H54 (cell line): ENCODE measurements at places on chromosomes 1 and 21.
A peak's percentile ranks its signal among the peaks of the same experiment; 100 is the strongest.

DNA sequence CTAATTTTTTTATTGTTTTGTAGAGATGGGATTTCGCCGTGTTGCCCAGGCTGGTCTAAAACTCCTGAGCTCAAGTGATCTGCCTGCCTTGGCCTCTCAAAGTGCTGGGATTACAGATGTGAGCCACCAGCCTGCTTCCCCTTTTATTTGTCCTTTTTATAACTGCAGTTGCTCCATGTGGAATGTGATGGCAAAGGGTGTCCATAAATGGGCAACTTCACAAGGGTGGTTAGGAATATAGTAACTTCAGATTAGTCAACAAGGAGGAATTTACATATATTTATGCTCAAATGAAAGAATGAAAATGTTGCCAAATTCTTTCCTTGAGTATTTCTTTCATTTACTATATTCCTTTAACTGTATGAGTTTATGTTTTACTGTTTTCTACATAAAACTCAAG lies 182.9 kb downstream of the BACH1 start:
- DNase-seq = no peak

GRCh38 chr1:63261736-63262458 lies 60.5 kb upstream of the FOXD3 start:
- DNase-seq = no peak

DNA sequence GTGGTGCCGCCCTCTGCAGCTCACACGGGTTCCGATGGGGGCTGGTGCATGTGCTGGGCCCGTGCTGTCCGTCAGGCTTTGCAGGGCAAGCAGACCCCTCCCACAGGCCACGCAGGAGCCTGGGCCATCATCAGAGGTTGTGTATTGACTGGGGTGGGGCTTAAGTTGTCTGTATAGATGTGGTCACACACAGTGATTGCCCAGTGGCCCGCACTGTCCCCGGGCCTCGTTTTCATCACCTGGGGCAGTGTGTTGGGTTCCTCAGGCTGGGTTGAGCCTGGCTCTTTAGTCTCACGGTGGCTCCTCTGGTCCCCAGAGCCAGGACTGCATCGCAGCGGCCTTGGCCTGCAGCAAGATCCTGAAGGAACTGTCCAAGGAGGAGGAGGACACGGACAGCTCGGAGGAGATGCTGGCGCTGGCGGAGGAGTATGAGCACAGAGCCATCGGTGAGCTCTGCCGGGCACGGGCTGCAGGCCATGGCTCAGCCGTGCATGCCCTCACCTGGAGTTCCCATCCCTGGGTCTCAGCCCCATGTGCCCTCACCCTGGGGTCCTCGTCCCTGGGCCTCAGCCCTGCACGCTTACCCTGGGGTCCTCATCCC lies 44.1 kb downstream of the TRPM2 start:
- DNase-seq = no peak

GRCh38 chr1:51541313-51542050 lies 22.4 kb upstream of the EPS15 start:
- DNase-seq = no peak

GRCh38 chr1:18945401-18945849 lies 11.1 kb downstream of the IFFO2 start:
- DNase-seq = no peak

GRCh38 chr1:53246261-53247134 lies 8.2 kb upstream of the MAGOH start:
- DNase-seq = no peak

DNA sequence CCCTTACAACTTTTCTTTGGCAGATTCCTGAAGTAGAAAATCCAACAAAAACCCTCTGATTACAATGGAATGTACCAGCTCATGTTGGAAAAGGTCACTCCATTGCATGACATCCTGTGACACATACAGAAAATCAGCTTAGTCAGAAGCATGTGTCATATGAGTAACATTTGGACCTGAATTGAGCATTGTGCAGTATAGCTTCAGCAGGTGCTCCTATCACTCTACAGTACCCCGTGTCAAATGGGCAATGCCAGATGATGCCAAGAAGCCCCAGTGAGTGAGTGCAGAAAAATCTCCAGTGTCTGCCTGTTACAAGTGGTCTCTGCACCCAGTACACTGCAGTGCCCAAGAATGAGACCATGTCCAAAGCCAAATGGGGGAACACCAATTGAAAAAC lies 129.7 kb upstream of the RUNX1 start:
- DNase-seq = no peak

GRCh38 chr1:3597599-3597964 lies 13.7 kb downstream of the MEGF6 start:
- no peak for DNase-seq

GRCh38 chr1:56466538-56466937 lies 112.8 kb downstream of the PLPP3 start:
- DNase-seq = no peak

GRCh38 chr1:222852326-222852725 lies 37.5 kb downstream of the DISP1 start:
- no peak for DNase-seq

- DNase-seq = no peak
These were observed 11.9 kb downstream of the STX6 start for GRCh38 chr1:181010789-181011188.

DNA sequence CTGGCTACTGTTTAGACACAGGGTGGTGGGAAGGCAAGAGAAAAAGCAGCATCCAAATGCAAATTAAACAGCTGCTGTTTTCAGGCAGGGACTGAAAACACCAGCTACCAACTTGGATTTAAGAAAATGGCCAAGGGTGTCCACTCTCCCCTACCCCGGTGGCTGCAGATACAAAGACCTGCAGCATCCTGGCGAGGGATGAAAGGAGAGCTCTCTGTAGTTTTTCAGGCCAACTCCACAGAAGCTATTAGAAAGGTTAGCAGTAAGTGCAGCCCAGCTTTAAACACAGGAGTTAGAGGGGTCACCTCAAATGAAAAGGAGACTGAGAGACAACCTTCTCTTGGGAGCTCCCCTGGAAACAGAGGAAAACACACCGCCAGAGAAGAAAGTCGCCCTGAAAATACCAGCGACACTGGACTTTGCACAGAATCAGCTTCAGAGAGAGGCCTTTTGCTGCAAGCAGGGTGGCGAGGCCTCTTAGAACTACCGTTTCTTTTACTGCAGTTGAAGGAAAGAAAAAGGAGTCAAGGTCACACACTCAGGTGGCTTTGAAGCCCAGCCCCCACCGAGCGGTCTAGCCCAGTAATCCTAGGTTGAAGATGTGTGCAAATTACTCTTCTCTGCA lies 74.4 kb upstream of the TIAM1 start:
- DNase-seq = no peak

DNA sequence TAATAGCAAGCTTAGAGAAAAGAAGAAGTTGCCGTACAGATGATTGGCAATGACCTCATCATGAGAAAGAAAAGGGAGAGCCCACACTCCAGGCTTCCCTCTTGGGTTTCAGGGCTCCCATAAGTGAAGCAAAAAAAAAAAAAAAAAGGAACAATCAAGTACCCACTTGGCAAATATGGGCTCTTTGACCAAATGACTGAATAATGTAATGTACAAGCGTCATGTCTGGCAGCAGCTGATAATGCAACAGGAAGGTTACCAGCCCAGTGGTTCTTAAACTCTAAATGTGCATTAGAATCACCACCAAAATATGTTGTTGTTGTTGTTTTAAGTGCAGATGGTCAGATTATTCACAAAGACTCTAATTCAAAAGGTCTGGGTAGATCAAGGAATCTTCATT lies 13.5 kb downstream of the TNFSF4 start:
- DNase-seq = no peak

- no peak for DNase-seq
These were observed 41.7 kb downstream of the LRP8 start for GRCh38 chr1:53285969-53286760.

DNA sequence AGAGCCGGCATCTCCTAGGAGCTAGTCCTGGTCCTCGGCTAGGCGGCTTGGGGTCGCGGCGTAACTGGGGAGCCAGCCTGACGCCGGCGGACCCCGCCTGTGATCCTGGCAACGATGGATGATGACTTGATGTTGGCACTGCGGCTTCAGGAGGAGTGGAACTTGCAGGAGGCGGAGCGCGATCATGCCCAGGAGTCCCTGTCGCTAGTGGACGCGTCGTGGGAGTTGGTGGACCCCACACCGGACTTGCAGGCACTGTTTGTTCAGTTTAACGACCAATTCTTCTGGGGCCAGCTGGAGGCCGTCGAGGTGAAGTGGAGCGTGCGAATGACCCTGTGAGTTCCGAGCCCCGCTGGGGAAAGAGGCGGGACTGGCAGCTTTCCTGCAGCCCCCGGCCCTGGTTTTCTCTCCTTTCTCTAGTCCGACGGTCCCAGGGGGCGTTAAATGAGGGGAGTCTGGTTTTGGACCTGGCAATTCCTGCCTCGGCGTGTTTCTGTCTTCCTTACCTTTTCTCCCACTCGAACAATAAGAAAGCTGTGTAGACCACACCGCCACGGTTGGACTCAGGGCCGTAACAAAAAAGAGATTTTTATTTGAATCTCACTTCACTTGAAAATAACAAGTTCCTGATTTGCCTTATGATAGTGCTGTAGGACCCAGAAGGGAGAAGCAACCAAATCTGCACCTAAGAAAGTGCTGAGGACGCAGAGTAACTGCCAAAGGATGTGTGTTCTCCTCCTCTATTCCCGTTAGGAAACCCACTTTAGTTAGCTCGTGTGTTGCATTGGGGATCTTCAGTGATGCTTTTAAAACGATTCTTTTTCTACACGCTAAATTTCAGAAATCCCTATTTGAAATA lies at the start of gene SPRTN:
Gene SPRTN, plus strand, starts transcription at position 24 of the 859 bp plus-strand sequence. Its CDS starts 91 bp downstream, at position 115.
- DNase-seq = peak; percentile 84

DNA sequence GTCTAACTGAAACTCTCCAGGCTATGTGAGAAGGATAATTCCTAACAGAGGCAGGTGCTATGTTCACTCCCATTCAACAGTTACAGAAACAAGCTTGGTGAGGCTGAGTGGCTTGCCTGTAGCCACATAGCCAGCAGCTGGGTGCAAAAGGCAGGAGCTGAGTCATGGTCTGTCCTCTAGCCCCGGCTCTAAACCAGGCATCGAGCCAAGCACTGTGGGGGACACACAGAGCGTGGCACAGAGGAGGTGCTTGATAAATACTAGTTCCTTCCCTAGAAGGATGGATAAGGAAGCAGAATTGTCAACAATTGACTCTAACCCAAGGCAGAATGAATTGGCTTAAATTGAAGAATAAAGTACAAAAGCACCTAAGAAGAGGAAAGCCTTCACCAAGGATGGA lies 10.4 kb upstream of the KCNA2 start:
- peak; percentile 57 for DNase-seq

DNA sequence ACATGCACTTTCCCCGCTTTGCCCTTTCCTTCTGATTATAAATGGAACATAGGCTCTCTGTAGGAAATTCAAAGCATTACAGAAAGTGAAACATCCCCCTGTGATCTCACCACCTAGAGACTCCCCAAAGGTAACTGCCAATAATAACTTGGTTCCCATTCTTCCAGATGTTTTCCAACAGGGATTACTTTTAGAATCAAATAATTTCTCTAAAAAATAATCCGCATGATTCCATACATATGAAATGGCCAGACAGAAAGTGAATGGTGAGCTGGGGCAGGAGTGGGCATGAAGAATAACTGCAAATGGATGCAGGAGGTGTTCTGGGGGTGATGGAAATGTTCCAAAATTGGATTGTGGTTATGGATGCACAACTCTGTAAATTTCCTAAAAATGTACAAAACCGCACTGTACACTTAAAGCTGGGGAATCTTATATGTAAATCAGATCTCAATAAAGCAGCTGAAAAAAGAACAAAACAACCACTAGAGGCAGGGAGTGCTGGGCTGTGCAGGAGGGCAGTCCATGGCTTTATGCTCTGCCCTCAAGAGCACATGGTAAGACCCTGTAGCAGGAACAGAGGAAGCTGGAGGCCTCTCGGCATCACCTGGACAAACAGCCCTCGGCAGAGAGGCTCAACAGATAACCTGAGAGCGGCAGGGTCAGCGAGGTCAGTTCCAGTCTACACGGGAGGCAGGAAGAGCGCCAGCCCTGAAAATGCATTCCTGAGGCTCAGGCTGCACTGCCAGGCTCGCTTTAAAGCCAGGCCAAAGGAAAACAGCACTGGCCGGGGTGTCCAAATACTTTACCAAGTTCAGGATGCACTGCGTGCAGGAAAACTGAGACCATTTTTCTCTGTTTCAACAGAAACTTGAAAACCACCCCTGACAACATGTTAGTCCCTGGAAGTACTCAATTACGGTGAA lies 39.7 kb downstream of the CAPZB start:
- DNase-seq = peak; percentile 10

GRCh38 chr1:208534599-208534897 lies 290.4 kb upstream of the PLXNA2 start:
- no peak for DNase-seq

DNA sequence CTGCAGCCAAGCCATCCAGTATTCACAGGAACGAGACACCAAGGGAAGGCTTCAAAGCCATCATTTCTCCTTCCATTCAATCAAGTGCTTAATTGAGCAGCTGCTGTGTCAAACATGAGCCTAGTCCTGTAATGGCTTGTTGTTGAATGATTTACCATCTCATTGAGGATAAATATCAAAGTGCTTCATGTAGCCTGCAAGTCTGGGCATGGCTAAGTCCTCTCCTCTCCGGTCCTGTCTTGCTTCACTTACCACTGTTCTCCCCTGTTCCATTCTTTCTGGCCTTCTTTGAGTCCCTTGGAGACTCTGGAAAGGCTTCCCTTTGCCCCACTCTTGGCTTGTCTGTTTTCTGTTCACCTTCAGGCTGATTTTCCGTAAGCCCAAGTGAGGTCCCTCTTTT lies 279.8 kb downstream of the PBX1 start:
- no peak for DNase-seq

DNA sequence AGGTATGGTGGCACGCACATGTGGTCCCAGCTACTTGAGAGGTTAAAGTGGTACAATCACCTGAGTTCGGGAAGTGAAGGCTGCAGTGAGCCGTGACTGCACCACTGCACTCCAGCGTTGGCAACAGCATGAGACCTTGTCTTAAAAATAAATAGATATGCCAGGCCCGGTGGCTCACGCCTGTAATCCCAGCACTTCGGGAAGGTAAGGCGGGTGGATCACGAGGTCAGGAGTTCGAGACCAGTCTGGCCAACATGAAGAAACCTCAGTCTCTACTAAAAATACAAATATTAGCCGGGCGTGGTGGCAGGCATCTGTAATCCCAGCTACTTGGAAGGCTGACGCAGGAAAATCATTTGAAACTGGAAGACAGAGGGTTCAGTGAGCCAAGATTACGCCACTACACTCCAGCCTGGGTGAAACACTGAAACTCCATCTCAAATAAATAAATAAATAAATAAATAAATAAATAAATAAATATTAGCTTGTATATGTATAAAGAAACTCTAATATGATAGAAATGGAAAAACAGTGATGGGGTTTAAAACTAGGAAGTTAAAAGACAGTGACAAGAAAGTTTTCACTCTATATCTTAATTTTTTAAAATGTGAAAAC lies 18.8 kb downstream of the GATAD2B start:
- no peak for DNase-seq

DNA sequence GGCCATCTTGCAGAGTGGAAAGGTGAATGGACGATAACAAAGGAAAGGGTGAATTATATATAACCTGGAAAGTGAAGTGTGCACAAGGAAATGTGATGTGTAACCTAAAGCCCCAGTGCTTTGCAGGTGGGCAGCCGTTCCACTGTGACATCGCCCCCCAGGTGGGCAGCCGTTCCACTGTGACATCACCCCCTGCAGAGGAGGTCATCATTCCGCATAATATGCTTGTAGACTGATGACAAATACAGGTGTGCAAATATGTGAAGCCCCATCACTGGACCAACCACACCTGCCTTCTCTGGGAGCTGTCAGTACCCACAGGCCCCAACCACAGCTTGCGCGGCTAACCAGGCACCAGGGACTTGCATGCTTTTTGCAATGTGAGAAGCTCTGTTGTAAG lies 4.7 kb upstream of the ZNF496 start:
- DNase-seq = no peak

- no peak for DNase-seq
These were observed 4.1 kb downstream of the PPT1 start for GRCh38 chr1:40092706-40093639.
